SHP77 treated with DMSO at 0.1 percent for 48 hours (cell line): ENCODE measurements at places on chromosomes 11 and 22.

- no peak for DNase-seq
Observed at GRCh38 chr11:124745270-124745834, 5.6 kb downstream of the NRGN start.

GRCh38 chr11:130487924-130488815 lies 39.7 kb downstream of the ADAMTS15 start:
- DNase-seq, result no peak

DNA sequence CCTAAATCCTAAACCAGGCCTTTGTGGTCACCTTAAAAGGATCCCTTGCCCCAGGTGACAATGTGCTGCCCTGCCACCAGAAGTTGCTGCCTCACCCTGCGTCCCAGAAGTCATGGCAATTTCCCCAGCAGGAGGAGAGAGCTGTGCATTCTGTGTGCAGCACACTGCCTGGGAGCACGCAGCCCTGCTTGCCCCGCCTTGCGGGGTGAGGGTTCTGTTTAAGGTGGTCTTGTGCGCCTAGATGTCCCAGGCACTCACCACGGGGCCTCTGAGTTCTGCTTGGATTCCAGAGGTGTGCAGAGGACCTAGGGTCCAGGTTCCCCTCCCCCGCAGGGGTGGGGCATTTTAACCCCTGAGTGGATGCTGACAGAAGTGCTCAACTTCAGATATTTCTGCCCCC lies 95.0 kb downstream of the GRAMD1B start:
- DNase-seq, result no peak

DNA sequence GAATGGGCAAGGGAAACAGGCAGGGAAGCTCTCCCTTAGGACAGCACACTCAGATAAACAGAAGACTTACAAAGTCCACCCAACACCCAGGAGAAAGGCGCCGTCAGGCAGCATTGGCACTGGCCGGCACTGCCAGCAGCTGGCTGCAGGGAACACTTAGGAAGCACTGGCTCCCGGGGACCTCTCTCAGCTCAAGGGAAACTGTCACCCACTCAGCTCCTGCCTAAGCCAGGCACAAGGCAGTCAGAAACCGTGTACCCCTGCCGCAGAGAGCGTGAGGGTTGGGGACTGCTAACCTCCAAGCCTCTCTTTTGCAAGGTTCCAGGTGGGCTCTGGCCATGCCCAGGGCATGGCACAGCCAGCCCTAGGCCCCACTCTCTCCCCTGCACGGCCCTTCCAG lies 64.7 kb downstream of the DGCR2 start:
- DNase-seq, result no peak

DNA sequence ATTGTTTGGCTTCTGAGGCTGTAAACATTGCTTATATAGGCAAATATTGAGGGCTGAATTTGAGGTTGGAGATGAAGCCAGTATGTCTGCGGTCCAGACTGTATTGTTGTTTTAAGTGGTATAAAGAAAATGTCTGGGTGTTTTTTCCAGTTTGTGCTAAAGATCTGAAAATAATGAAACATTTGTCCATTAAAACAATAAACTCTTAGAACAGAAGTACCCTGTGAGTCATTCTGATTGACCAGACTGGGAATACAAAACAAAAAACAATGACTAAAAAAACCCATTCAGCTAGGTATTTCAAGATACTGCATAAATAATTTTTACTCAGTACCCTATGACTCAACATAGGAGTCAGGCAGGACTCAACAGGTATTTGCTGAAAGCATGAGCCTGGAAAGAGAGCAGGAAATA lies 20.4 kb downstream of the ALKBH8 start:
- DNase-seq, result no peak

GRCh38 chr11:124670732-124671131 lies 2.8 kb downstream of the SIAE start:
- DNase-seq, result no peak

GRCh38 chr22:42410708-42411107 lies 21.5 kb downstream of the NFAM1 start:
- no peak for DNase-seq

- DNase-seq, result no peak
Observed at GRCh38 chr22:47810505-47811500, 1048.4 kb downstream of the TBC1D22A start.

- DNase-seq, result no peak
Observed at GRCh38 chr22:35938226-35938625, 90.4 kb downstream of the RBFOX2 start.

DNA sequence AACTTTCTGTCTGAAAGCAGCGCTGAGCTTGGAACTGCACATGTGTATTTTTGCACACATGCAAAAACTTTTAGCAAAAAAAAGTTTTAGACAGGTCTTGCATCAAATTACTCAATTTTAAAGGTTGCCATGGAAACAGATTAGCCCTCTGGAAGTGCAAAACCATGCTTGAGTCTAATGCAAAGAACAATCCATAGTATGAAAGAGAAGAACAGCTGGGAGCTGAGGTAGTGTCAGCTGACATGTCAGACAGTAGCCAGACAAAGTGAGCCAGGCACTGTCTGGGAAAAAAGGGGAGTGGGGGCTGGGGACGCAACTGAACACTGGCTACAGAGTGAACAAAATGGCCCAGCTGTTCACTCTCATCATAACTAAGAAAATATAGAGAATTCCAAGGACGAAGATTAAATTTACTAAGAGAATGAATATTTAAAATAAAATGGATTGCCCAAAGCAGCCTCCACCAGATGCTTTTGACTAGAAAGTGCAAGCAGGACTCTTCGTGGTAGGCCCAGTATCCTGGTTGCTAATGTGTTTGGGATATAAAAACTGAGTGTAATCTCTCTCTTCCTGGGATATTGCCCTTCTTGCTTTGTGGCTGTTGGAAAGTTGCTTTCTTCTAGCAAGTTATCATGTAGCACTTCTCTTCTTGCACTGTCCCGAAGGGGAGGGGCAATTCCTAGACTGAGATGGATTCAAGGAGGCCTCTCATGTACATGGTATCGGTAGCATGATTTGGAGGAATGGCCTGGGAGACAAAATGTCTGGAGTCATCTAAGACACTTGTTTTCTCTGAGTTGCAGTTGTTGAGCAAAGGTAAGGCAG lies 434.1 kb upstream of the FAT3 start:
- DNase-seq, result no peak

GRCh38 chr22:50306753-50307749 lies at the start of gene PLXNB2:
TSS of gene PLXNB2 (minus strand) at chr22:50307646. CDS start at chr22:50290584, 17,062 bp downstream.
- peak; percentile 59 for DNase-seq

- no peak for DNase-seq
Observed at GRCh38 chr11:119481667-119482400, 58.9 kb upstream of the THY1 start.

GRCh38 chr11:2777386-2777785 lies 77.6 kb upstream of the KCNQ1OT1 start:
- no peak for DNase-seq

DNA sequence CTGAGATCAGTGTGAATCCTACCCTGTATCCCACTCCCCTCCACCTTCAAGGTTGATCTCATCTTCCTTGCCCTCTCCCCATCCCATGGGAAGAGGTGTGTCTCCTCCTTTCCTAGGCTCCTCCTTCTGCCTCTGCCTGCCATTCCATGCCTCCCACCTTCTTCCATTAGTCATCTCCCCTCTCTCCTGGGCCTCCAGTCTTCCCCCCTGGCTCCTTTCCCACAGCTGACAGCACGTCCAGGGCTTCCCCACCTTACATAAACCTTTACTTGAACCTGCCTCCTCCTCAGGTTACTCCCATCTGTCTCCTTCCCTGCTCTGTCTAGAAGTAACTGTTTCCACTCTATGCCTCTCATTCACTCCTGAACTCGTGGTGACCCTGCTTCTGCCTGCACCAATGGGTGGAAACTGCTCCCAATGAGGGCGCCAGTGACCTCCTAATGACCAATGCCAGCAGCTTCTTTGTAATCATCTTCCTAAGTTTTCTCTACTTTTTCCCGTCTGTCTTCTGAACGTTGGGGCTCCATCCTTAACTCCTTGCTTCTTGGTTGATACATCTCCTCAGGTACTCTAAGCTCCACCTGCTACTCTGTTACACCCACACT lies 266.9 kb upstream of the NARS2 start:
- DNase-seq, result no peak
